ENCODE measurements at places on chromosomes 7 and 10.

GRCh38 chr7:4707217-4707741, 25.2 kb downstream of the FOXK1 start:
- DNase-seq, result no peak

DNA sequence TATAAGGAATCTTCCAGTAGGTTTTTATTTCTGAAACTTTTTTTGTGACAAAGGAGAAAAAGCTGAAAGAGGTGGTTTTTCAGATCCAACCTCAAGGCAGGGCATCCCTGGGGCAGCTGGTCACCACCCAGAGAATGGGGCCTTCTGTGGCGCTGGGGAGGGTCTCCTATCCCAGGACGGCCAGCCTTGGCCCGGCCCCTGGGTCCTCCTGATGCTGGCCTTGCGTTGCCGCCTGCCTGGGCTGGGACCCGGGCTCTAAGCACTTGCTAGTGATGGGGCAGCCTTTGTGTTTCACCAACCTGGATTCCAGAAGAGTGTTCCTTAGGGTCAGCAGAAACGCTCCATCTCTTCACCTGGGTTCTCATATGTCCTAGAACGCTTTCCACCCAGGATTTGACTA, 16.3 kb downstream of the SHH start:
- no peak for DNase-seq

DNA sequence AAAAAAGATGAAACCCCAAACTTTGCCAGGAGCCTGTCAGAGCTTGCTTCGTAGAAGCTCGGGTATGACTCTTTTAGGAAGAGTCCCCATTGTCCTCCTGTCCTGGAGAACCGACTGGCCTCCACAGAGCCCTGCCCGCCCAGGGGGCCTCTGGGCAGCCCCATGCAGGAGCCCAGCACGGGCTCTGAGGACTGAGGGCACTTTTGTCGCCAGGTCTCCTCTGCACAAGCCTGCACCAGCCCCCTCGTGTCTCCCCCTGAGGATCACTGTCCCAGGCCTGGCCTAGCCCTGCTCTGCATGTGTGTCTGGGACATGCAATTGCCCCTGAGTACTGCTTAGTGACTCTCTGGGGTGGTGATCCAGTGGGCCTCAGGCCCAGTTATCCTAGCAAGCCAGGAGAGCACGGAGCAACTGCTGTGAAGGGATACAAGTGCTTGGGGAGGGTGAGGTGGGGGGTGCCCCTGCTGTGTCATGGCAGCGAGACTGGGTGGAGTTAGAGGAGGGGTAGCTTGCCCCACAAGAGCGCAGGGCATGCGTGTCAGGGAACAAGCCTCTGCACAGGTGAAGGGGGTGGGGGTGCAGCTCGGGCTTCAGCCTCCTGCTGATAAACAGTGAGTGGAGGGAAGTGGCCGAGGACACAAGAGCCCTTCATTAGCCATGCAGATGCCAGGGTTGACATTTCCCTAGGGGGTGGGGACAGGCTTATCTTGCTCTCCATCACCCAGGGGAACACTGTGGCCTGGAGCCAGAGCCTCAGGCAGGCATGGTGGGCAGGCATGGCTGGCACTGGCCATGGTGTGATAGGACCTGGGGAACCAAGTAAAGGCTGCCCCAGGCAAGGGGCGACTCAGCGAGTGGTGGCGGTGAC, 143.4 kb downstream of the C10orf105 start:
- DNase-seq, result no peak

- DNase-seq, result no peak
These were observed 125.3 kb upstream of the STARD3NL start for GRCh38 chr7:38052786-38053185.

- DNase-seq, result no peak
These were observed 27.0 kb downstream of the IMMP2L start for GRCh38 chr7:111535142-111535870.

- no peak for DNase-seq
These were observed 14.8 kb upstream of the CHRM2 start for GRCh38 chr7:136853654-136854053.

DNA sequence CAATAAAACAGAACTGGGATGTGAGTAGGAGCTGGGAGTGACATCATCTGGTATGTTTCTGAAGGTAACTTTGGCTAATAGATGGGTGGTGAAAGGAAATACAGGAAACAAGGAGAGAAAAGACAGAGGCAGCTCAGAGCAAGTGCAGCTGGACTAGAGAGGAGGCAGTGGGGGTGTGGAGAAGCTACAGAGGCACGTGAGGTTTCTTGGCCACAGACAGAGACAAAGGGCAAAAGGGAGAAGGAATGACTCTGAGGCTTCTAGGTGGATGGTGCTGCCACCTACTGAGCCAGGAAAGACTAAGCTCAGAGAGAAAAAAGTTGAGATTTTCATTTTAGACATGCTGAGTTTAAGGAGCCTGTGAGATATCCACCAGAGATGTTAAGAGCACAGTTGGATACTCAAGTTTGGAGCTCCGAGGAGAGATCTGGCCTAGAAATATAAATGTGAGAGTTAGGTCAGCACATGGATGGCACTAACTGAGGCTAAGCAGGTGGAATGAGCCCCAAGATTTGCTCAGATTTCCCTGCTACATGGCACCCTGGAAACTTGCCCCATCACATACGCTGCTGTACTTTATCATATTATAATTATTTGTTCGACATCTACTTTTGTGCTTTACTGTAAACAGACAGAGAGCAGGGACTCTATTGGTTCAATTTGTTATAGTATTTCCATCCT, 293.0 kb upstream of the IMMP2L start:
- DNase-seq, result peak; percentile 72

- peak; percentile 67 for DNase-seq
These were observed 90.2 kb upstream of the DUSP5 start for GRCh38 chr10:110407301-110408170.

DNA sequence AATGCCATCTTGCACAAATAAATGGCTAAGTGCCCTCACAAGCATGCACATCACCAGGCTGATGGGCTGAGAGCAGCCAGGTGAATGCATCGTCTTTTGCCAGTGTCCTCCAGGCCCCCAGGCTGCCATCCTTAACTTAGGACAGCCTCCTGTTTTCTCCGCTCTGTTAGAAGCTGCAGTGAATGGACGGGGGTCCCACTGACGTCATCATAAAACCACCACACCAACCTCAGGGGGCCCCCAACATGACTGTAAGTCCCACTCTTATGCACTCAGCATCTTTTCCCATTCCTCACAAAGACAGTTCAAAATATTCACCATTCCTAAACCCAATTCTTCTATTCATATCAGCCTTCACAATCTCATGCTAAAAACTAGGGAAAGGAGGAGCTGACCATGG, 34.4 kb downstream of the GLI3 start:
- DNase-seq, result no peak

DNA sequence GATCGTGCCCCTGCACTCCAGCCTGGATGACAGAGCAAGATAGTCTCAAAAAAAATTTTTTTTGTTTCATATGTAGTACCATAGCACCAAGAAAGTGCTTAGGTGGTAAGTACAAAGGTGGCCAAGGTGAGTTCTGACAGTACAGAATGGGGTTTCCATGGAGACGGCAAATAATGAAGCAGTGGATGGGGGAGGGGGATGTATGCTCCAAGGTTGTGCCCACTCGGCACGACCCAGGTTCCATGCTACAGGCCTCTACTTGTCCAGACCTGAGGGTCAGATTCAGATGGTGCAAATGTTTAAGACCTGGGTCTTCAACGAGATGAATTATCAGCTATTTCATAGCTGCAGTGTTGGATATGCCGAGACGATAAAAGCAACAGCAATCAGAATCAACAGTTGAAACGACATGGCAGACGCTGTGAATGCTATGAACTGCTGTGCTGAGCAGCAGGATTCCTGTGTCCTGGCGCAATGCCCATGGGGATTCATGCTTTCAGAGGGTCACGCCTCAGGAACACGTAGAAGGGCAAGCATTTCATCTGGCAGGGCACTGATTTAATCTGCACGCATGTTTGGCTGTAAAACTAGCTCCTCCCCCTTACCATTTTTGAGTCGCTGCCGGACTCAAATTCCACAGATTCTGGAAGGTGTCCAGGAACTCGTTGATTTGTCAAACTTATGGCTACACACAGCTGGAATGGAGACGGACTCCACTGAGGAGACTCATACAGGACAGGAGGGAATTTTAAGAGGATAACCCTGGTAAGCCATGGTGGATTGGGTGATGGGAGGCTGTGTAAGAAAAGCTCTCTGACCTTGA, 256.5 kb downstream of the FRMD4A start:
- peak; percentile 100 for DNase-seq

GRCh38 chr7:25384788-25385505, 156.7 kb upstream of the NPVF start:
- no peak for DNase-seq

GRCh38 chr10:89575031-89575430, 39.6 kb upstream of the SLC16A12 start:
- DNase-seq, result peak; percentile 37

DNA sequence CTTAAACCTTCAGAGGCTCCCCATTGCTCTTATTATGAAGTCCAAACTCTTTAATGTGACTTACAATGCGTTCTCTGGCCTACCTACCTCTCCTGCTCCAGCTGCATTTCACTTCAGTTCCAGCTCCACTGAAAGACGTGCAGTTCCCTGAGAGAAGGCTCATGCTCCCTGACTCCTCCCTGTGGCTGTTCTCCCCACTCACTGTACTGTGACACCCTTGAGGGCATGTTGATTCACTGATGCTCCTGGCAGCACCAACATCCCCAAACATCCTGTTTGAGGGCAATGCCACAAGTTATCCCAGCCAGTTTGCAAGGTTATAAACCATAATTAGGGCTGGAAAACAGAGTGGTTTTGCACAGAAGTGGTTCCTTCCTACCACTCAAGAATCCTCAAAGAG, 111.2 kb downstream of the LSM5 start:
- DNase-seq, result no peak

DNA sequence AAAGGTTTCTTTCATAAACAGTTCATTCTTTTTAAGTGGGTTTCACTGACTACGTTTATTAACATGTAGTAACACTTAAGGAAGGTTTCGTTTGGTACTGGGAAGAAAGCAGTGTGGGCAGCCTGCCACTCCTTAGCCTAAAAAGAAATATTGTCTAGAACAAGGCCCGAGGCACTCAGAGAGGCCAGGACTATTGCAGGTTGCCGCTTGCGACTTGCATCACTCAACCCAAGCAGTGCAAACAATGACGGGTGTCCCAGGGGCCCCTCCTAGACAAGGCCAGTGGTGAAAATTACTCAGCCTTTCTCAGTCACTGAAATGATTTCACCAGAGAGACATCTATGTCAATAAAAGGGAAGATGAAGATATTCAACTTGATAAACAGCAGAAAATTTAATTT, 243.9 kb downstream of the SNX13 start:
- DNase-seq, result peak; percentile 82

- no peak for DNase-seq
These were observed 2.4 kb downstream of the CHST12 start for GRCh38 chr7:2405601-2406345.

GRCh38 chr7:69714886-69715576, 116.8 kb downstream of the AUTS2 start:
- DNase-seq, result no peak

- no peak for DNase-seq
These were observed 435.2 kb downstream of the PLXNA4 start for GRCh38 chr7:132141109-132141508.

DNA sequence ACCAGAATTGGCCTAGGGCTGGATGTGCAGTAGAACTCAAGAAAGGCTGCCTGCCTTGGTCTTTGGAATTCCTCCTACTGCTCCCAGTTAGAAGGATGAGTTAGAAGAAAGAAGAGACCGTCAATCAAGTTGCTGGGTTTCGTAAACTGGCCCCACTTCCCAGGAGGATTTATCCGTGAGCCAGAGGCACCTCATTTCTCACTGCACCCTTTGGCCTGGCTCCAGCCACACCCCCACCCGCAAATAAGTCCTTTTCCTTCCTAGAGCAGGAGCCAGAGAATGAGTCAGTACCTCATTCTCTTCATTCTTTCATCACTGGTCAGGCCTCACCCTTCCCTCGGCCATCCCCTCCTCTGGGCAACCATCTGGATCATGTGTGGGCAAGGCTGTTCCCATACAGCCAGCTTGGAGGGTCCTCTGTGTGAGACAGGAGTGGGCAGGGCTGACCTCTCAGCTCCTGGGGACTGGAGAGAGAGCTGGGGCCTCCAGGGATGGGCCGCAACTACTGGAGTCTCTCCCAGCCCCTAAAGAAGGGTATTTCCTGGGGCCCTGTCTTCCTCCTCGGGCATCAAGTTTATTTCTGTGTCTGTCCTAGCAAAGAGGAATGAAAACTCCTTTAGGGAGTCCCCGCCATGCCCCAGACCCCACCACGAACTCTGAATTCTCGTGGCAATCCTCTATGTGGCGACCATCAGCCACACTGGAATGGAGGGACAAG, 87.2 kb upstream of the DUSP5 start:
- peak; percentile 99 for DNase-seq

GRCh38 chr7:108086546-108086945, 43.6 kb downstream of the LAMB4 start:
- DNase-seq, result peak; percentile 50

DNA sequence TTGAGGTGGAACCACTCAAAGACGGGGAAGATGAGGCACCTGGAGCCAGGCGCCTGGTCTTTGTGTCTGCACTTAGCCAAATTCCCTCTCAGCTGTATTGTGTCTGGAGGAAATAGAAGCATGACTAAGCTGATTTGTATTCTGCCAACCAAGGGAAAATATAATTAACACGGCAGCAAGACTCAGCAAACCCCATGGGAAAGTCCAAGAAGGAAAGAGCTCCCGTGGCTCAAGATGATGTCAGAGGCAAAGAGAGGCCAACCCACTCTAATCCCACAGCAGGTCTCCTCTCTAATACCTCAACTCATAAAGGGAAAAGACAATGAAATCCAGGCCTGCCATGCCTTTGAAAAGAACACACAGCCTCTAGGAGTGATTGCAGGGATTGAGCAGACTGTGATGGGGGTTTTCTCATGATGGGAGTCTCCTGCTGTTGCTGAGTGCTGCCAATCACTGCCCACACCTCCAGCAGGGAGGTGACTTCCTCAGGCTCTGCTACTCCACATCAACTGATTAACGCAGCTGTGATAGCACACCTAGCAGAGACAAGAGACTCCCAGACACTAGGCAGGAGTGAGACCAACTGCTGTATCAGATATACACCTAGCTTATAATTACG, 255.5 kb upstream of the C7orf33 start:
- no peak for DNase-seq
